ENCODE measurements at places on chromosomes 16 and 17.
A peak's percentile ranks its signal among the peaks of the same experiment; 100 is the strongest.

DNA sequence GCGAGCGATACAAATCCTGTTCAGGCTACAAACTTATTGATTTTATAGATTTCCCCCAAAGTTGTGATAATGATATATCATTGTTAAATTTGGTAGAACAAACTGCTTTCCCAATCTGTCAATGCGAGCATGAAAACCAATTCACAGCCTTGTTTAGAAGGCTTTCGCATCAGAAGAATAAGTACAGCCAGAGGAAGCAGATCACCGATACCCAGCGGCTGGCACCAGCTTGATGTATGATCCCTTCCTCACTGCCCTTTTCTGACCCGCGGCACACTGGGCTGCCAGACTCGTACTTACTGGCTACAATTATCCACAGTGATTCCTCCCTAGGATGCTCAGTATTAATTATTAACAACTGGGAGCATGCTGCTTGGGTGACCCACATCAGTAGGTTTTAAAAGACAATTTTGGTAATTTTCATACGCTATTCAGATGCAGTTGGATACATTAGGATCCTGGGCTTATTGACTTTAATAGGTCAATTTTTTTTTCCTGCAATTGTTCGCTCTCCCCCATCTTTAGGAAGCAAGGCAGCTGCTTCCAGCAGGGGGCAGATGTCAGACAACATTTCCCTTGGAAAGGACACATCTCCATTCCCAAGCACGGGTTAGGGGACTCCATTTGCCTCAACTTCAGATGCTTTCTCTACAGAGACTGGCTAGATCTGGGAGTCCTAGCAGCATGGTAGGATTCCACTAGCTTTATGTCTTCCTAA is 582.7 kb upstream of the PSMD7 start:
- peak; percentile 68 for DNase-seq

- no peak for DNase-seq
Observed at GRCh38 chr17:77966476-77966875, 8.0 kb downstream of the TNRC6C start.

DNA sequence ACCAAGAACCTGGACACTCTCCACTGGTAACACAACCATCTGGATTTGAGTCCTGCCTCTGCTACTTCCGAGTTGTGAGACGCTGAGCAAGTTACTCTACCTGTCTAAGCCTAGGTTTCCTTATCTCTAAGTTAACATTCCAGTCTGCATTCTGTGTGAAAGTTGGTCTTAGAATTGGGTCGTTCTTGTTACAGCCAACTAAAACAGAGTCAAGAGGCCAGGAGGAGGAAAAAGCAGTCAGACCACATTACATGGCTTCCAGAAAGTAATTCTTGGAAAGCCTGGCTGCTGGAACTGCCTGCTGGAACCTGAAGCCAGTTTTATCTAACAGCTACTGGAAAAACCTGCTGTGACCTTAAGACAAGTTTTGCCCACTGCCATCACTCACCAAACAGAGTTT is 38.4 kb upstream of the XYLT1 start:
- no peak for DNase-seq

DNA sequence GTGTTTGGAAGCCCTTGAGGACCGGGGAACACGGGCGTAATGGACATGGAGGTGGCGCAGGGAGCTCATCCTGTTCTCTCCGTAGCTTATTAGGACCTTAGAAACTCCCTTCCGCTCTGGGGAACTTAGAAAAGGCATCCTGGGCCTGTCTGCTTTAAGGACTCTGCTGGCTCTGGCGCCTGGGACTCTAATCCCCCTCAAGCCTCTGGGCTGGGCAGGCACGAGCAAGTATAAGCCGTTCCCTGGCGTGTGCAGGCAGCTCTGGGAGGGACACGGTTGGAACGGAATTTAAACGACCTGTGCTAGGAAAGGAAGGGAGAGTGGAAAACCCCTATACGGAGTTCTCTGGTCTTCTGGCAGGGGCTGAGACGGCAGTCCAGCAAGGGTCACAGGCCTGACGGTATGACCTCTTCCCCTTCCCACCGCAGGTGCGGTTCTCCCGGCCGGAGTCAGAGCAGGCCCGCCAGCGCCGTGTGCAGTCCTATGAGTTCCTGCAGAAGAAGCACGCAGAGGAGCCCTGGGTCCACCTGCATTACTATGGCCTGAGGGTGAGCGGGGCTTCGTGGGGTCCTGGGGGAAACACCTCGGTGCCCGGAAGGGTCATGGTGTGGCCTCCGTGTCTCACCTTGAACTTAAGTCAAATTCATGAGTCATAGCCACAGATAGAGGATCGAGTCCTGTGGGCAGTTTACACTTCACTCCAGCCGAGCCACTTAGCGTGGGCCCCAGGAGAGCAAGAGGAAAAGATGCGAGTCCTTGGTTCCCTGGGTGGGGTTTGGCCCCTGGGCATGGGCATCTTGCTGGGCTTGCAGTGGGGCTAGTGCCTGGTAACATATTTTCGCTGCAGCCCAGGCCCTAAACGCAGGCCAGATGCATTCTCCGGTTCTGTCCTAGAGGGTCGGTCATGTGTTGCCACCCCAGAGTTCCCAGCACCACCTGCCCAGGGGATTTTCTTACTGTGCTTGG is 17.7 kb downstream of the POLR3E start:
- no peak for DNase-seq

GRCh38 chr16:11976850-11977375 is 379 bp downstream of the SNX29 start:
- peak; percentile 52 for DNase-seq
